SK-MEL-5 (cell line): ENCODE measurements at places on chromosomes 1 and 21. TPM values are rescaled to one million over a fixed set of nuclear protein-coding genes. Genes with fewer than 3 reads are reported as not detected.

Gene SF3B4
- total RNA-seq = 14.1 and 15.4 TPM in 2 replicates

DNA sequence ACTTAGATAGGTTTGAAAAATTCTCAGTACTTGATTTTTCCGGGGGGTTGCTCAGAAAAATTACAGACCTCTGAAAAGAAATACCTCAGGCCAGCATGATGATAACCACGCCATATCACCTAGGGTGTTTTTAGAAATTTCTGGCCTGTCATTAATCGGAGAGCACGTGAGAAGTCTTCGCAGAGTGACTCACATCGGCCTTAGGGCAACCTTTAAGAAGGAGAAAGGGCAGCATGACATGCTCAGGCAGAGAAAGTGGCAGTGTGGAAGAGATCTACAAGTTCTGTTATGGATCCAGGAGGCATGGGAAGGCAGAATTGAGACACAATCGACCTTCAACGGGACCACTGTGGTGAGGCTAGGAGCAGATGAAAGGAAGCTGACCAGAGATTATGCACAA is 506.3 kb downstream of the LMO4 start:
- DNase-seq = peak; percentile 22

GRCh38 chr1:151371370-151372057 is 991 bp downstream of the SELENBP1 start:
- DNase-seq = no peak

- no peak for DNase-seq
Observed at GRCh38 chr1:192762265-192762664, 46.6 kb upstream of the RGS2 start.

DNA sequence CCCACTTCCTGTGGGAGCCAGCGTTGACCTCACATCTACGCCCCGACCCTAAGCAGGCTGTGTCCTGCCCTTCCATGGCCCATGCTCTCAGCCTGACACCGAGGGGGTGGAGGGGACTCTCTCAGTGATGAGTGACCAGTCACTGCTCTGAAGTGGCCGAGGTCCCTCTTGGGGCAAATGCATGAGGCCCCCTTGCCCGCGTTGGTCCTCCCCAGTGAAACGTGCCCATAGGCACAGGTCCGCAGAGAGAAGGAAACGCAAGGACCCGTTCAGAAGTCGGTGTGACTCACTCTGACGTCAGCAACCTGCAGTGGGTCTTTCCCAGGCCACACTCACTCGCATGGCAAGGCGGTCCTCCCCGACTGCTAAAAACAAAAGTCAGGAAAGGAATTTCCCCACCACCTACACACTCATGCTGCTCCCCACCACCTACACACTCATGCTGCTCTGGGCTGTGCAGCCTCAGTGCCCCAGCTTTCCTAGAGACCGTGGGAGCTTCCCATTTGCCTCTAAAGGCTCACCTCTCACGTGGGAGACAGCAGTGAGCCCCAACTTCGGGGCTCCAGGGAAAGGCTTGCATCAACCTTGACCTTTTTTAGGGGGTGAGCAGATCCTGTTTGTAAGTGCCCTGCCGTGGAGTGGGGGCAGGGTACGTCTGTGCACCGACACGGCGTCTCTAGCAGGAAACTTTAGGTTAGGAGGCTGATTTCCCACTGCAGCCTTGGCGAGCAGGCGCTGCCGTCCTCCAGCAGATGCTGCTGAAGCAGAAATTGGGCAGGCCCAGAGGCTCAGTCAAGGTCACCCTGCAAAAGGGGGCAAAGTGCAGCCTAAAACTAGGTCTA is 11.4 kb downstream of the UBASH3A start:
- DNase-seq = no peak

Gene PALMD
- total RNA-seq = 0.11 and 0.40 TPM in 2 replicates

Gene KRTAP11-1
- total RNA-seq = not detected in 2 replicates

DNA sequence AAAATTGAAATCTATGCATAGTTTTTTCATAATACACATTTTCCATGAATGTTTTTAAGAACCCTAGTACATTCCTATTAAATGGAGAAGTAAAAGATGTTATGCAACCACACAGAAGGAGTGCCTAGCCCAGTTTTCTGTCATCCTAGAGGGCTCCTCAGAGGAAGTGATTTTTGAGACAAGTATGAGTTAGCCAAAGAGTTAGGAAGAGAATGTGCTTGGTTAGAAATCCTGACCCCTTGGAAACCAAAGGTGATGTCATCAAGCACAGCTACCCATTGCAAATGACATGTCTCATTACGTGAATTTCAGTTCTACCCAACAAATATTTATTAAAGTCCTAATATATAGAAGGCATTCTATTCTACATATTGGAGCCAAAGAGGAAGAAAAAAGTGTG is 88.9 kb upstream of the TNFSF4 start:
- no peak for DNase-seq

GRCh38 chr1:239388159-239388485 is 1.8 kb downstream of the CHRM3 start:
- no peak for DNase-seq

Gene KRTAP13-2
- not detected in 2 replicates for total RNA-seq

DNA sequence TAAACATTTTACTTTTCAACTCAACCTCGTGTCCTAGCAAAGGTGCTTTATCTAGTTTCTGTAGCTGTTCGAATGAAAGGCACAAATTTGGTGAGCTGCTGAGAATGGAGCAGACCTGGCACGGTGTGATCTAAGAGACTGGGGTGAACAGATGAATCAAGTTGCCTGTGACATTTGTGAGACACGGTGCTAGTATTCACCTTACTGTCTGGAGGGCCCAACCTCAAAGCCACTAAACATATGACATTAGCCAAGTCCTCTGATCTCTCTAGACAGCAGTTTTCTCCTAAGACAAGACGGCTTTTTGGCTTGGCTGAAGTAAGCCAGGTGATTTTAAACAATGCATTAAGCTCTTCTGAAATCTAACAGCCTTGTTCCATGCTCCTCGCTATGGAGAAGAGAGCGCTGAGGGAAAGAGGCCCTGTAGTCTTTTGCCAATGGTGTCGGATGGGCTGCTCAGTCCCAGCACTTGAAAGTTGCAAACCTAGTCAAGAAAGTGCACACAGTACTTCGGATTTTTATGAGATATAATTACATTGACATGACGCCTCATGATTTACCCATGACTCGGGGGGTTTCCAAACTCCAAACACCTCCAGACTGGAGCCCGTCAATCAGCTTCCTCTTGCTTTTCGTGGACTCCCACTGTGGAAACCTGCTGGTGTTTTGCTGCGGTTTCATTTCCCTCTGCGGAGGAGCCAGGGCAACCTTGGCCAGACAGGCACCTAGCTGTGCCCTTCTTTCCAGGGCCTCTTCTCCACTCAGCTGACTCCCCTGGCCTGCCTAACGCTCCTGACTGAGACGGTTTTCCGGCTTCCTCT is 794 bp upstream of the TOR3A start:
- no peak for DNase-seq

DNA sequence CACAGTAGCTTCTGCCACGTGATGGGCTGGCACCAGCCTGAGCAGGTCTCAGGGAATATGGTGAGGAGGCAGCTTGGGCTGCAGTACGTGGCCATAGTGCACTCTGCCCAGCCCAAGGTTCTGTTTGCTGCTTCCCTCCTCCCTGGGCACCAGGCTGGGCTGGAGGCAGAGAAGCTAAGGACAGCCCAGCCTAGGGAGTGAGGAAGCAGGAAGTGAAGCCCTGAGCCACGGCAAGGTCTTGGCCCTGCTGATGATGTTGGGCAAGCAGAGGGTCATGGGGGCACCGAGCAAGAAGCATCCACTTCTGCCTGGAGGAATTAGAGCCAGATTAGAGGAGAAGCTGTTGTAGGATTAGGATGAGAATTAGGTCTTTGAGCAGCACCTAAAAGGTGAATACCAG is 326.7 kb upstream of the VAMP3 start:
- DNase-seq = no peak

Gene REN
- total RNA-seq = not detected in 2 replicates

DNA sequence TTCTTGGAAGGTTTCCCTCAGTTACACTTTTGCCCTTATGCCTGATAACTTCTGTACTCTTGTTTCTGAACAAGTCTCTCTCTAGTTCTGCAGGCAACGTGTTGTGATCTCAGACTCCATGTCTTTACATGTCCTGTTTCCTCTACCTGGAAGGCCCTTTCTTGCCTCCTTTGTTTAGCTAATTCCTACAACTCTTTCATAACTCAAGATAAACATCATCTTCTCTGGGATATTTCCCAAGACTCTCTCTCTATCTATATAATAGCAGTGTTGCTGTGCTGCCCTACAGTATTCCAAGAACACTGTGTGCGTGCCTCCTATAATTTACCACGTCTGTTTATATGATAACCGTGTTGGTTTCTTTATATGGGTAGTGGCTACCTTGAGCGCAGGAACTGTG is 47.8 kb downstream of the CHRM3 start:
- no peak for DNase-seq

GRCh38 chr1:175744833-175745232 is 1.4 kb upstream of the TNR start:
- peak; percentile 6 for DNase-seq

Gene UHMK1
- total RNA-seq = 93.8 and 93.9 TPM in 2 replicates

- peak; percentile 85 for DNase-seq
Observed at GRCh38 chr1:35079003-35079930, at the start of gene ZMYM1. TSS of gene ZMYM1 (plus strand) at chr1:35079385. CDS start at chr1:35093988, 14,603 bp downstream.

Gene RORC
- total RNA-seq = 0.03 TPM in 1 of 2 replicates, not detected in the other

DNA sequence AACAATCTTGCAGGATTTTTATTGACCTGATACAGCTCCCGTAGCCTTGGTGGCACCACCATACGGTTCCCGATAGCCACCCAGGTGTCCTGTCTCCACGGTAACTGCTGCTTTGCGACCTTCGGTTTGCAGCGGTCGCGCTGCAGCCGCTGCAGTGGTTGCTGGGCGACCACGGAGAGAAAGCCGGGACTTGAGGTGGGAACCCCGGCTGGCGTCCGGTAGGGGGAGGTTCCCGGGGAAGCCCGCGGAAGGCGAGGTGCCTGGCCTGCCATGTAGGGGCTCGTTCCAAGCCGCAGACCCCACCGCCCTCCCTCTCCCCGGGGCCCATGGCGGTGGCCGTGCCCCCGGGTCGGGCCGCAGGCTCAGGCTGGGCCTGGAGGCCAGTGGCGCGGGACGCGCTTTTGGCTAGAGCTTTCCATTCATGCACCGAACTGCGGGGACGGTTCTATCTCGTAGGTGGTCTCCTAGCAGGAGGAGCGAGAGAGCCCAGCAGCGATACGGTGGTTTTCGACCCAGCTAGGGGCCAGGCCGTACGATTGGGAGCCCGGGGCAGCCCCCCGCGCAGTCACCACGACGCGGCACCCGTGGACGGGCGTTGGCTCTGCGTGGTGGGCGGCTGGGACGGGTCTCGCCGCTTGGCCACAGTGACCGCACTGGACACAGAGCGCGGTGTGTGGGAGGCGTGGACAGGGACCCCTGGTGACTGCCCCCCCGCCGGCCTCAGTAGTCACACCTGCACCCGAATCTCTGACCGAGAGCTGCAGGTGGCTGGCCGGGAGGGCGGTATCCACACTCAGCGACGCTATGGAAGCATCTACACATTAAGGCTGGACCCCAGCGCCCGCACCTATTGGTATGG is at the start of gene KLHDC9:
TSS of gene KLHDC9 (plus strand) at position 152 of the 859 bp plus-strand sequence. CDS start at position 327, 175 bp downstream.
- DNase-seq = no peak

Gene OR2M3
- not detected in 2 replicates for total RNA-seq

Gene DMBX1
- 0.03 TPM in 1 of 2 replicates, not detected in the other for total RNA-seq

- no peak for DNase-seq
Observed at GRCh38 chr1:183859831-183860230, 54.9 kb downstream of the RGL1 start.

DNA sequence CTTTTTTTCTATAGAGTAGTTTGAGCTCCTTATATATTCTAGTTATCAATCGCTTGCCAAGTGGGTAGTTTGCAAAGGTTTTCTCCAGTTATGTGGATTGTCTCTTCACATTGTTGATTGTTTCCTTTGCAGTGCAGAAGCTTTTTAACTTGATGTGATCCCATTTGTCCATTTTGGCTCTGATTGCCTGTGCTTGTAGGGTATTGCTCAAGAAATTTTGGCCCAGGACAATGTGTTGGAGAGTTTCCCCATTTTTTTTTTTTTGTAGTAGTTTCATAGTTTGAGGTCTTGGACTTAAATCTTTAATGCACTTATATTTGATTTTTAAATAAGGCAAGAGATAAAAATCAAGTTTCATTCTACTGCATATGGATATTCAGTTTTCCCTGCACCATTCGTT is 774.8 kb upstream of the ADAMTS5 start:
- DNase-seq = no peak

DNA sequence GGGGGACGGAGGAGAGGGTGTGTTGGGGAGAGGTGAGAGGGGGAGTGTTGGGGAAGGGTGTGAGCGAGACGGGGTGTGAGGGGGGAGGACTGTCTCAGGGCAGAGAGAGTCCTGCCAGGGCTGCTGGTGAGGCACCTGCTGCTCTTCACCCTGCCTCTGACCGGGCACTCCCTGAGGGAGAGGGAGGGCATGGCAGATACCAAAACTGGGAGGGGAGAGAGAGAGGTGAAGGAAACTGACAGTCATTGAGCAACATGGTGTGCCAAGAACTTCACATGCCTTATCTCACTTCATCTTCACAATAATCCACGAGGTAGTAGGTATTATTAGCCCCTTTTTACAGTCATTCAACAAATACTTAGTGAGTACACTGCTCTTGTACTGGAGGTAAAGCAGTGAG is 61.3 kb upstream of the ARTN start:
- no peak for DNase-seq

DNA sequence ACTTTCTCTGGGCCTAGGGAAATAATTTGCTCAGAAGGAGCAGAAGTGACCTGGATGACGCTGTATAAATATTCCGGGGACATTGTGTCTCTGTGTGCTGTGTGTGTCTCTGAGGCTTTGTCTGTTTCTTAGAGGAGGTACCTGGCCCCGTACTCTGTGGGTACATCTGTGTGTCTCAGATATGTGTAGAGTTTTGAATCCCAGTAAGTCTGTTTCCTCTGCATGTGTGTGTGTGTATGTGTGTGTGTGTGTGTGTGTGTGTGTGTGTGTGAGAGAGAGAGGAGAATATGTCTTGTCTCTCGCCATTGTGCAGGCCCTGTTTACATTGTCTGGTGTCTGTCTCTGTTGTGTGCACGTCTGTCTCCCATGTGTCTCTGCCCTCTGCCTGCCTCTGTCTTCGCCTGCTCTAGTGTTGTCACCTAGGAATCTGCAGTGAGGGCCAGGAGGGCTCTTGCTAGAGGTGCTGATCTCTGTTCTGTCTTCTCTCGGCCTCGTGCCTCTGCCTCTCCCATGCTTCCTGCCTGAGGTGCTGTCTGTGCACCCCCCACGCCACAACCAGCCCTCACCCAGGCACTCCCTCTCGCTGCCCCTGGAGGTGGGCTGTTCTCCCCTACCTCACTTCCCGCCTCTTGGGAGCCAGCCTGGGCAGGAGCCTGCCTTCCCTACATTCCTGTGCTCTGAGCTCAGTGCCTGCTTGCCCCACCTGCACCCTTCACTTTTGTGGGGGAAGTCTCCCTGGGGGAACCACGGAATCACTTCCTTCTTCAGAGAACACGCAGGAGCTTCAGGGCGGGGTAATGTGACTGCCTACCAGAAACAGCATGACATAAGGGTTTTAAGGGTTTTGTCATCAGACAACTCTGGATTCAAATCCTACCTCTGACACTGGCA is 5.9 kb downstream of the MAP7D1 start:
- no peak for DNase-seq

- no peak for DNase-seq
Observed at GRCh38 chr1:12625276-12625675, 7.3 kb upstream of the DHRS3 start.

DNA sequence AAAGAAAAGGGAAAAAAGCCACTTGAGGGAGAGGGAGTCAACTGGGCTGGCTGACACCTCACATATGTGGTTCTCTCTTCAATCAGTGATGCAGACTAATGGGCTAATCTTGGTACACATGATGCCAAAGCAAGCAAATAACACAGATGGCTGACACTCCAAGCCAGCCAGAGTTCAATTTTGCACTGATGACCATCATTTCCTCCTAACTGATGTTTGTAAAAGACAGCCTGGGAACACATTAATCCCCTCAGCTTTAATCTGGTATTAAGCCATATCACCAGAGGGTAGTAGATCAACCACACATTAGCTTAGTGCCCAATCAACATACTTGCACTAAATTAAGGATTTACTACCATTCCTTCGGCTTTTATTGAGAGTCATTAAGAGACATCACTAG is 2.8 kb downstream of the VPS72 start:
- no peak for DNase-seq

Gene RNF223
- total RNA-seq = not detected in 2 replicates
